ENCODE measurements at places on chromosomes 4 and X.

GRCh38 chrX:124010157-124010556, 48.7 kb downstream of the STAG2 start:
- peak; percentile 3 for DNase-seq

DNA sequence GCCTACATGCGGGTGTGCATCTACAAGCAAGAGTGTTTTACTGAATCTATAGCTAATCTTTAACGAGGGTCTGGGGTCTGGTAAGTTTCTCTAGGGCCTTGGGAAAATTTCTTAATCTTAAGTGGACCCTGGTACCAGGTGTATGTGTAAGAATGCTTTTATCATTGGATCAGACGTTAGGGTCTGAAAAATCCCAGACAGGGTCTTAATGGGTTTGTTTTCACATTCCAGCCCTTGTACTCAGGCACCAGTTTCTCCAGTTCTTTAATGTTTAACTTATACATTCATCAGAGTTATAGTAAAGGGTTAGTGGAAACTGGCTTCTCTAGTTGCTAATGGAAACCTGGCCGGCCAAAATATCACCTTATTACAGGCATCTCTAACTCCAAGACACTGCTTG, 11.6 kb downstream of the MAGEB16 start:
- no peak for DNase-seq

DNA sequence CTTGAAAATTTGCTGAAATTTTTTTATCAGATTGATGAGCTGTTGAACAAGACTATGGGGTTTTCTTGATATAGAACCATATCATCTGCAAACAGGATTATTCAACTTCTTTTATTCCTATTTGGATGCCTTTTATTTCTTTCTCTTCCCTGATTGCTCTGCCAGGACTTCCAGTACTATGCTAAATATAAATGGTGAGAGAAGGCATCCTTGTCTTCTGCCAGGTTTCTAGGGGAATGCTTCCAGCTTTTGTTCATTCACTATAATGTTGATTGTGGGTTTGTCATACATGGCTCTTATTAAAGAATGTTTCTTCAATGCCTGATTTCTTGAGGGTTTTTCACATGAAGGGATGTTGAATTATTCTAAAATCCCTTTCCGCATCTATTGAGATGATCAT, 1139.5 kb downstream of the FAM133A start:
- no peak for DNase-seq

GRCh38 chr4:177301126-177301639, 8.5 kb upstream of the NEIL3 start:
- DNase-seq: no peak

DNA sequence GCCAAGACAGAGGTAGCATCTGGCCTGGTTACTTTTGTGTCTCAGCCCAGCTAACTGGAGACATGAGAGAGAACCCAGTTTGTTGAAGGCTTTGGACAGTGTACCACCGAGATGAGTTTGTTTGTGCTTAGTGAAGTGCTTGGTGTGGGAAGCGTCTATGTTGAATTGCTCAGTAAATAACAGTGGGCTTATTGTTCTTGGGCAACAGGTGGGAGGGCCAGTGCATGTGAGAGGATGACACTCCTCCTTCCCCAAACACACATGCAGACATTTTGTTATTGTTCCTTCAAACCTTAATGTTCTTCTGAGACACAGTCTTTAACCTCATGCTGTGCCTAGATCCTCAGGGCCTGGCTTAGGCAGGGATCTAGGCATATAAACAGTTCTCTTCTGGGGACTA, 39.7 kb downstream of the MSN start:
- no peak for DNase-seq

GRCh38 chr4:110735686-110736085, 112.8 kb upstream of the PITX2 start:
- no peak for DNase-seq

DNA sequence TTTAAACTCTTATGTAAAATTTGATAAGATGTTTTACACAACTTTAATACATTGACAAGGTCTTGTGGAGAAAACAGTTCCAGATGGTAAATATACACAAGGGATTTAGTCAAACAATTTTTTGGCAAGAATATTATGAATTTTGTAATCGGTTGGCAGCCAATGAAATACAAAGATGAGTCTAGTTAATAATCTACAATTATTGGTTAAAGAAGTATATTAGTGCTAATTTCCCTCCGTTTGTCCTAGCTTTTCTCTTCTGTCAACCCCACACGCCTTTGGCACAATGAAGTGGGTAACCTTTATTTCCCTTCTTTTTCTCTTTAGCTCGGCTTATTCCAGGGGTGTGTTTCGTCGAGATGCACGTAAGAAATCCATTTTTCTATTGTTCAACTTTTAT, at the start of gene ALB:
Gene ALB, plus strand, starts transcription at position 246 of the 400 bp plus-strand sequence. Its CDS starts 41 bp downstream, at position 287.
- peak; percentile 22 for DNase-seq

GRCh38 chr4:60313611-60314178, 886.4 kb upstream of the ADGRL3 start:
- peak; percentile 21 for DNase-seq

DNA sequence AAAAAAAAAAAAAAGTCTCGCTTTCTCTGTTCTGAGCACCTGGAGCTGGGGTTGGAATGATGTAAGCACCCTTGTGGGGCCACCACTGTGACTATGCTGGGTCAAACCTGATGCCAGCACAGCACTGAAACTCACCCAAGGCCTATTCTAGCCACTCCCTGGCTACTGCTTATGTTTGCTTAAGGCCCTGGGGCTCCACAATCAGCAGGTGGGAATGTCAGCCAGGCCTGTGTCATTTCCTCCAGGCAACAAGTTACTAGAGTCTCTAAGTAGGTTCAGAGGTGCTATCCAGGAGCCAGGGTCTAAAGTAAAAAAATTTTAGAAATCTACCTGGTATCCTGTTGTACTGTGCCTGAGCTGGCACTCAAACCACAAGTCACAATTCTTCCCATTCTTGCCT, 1306.8 kb downstream of the STIM2 start:
- DNase-seq: no peak

- DNase-seq: no peak
Measured at GRCh38 chr4:76177709-76178108, 29.5 kb upstream of the NUP54 start.

GRCh38 chr4:48904101-48904500, 2.5 kb downstream of the OCIAD2 start:
- no peak for DNase-seq

GRCh38 chr4:40842318-40842717, 92.6 kb downstream of the NSUN7 start:
- DNase-seq: no peak

- DNase-seq: no peak
Measured at GRCh38 chr4:84648178-84648577, 65.3 kb downstream of the CDS1 start.

DNA sequence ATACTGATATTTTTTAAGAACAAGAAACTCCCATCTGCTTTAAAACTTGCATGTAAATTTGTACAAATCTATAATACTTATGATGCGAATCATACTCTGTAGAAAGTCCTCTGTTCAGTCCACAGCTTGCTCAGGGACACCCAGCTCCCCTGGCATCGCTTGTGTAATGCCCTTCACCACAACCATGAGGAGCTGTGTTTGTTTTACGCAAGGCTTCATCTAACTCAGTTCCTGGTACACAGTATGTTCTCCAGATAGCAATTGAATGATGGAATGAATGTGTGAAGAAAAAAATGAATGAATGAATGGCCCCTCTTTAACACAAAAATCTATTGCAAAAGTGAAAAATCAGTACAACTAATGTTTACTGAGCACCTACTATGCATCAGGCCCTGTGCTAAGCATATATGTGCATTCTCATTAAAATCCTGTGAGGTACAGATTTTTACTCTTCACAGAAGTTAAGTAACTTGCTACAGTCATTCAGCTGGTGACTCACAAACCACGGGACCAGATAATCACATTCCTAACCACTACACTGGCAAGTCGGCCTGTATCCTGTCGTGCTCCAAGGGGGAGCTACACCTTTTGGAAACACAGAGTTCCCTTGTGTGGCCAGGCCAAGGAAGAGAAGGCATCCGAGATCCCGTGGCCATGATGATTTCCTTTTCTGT, 58.7 kb upstream of the KDR start:
- peak; percentile 98 for DNase-seq

GRCh38 chrX:9438933-9439494, 25.8 kb upstream of the TBL1X start:
- DNase-seq: no peak

DNA sequence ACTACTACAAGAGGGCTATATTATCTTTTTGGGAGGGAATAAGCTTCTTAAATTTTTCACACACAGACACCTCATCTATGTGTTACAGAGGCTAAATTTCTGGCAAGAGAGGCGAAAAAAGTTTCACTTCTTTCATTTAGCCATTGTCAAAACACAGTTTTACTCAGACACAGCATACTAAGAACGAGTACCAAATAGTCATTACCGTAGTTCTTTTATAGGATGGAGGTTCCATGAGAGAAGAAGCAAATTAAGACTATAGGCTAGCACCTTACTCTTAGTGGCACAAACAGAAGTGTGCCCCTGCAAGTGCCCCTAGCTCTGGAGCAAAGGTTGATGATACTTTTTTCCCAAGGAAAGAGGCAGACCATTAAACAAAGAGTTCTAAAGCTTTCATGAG, 26.2 kb downstream of the UGT2B7 start:
- no peak for DNase-seq

DNA sequence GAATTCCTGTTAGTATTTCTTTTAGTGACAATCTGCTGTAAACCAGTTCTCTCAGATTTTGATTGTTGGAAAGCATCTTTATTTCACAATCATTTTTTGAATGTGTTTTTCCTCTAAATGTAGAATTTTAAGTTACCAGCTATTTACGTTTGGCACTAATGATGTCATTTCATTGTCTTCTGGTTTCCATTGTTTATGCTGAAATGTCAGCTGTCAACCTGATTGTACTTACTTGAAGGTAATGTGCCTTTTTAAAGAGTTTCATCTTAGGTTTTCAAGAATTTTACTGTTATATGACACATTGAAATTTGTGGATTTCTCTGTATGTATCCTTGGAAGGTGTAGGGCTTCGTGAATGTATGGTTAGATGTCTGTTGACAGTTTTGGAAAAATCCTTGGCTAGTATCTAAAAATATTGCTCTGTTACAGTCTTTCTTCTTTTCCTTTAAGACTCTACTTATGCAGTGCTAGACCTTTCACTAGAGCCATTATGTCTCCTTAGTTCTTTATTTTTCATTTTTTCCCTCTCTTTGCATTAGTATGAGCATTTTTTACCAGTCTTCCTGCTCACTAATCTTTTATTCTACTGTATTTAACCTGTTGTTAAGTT, 30.4 kb downstream of the SMAD1 start:
- DNase-seq: peak; percentile 52

DNA sequence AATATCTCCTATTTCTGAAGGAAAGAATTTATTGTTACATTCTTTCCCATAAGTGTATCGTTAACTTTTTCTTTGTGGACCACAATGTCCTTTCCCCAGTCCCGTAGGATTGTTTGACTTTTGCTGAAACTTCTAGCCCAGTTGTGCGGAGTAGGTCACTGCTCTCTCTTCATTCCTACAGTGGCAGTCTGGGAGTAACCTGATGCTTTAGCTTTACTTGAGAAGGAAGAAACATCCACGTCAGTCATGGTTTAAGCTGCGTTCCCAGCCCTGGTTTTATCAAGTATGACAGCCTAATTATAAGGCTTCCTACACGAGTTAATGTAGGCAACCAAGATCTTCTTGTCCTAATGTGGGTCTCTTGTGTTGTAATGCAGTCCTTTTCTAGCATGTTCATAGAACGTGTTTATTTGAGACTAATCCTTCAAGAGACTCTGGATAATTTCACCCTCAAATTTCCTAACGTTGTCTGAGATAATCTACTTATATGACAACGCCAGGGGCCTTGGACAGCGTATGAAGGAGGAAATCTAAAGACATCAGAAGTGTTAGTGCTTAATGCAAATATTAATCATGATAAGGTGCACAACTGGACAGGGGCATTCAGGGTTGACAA, 40.8 kb upstream of the GRPR start:
- no peak for DNase-seq

DNA sequence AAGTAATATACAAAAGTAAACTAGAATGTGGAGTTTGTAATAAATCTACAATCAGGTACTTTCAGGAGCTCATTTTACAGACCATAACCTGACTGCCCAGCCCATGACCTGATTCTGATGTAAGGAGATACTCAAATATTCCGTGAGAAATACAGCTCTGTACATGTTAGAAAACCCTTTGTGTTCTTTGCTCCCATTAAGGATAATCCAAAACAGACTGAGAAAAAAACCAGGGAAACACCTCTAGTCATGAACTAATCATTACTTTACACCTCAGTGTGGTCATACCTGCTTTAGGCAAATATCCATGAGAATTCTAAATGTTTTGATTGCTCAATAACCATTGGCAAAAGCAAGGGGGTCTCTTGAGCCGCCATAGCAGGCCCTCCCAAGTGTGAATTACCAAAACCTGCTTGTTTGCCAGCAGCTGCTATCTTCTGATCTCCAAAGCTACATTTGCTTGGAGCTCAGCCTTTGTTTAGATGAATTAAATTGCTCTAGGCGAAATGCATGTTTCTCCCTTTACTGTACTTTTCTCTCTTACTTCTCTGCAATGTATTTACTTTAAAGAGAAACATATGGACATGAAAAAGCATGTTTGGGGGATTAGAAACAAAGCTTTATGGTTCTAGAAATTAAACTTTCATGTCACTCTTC, 79.1 kb downstream of the ANKRD50 start:
- DNase-seq: no peak

DNA sequence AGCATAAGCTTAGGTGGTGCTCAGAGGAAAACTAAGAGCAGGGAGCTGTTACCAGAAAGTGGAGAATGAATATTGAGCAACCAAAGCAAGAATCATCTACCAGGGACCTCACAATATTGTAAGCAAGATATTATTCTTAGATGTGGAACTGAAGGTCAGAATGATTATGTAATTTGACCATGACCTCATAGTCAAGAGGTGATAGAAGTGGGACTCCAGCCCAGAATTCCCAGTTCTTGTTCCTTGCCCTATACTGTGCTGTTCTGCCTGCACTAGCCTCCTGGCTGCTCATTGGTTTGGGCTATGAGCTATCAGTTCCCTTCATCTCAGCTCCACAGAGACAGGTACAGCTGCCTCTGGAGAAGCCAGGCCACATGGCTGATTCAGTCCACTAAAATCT, 229.4 kb downstream of the LDB2 start:
- peak; percentile 74 for DNase-seq

- DNase-seq: no peak
Measured at GRCh38 chr4:78581618-78582017, 30.0 kb downstream of the ANXA3 start.

- no peak for DNase-seq
Measured at GRCh38 chr4:45423896-45424295, 697.5 kb upstream of the GNPDA2 start.

GRCh38 chrX:102860235-102860634, 76.8 kb upstream of the RAB40AL start:
- DNase-seq: no peak

GRCh38 chrX:11080741-11081305, 30.3 kb upstream of the HCCS start:
- no peak for DNase-seq

DNA sequence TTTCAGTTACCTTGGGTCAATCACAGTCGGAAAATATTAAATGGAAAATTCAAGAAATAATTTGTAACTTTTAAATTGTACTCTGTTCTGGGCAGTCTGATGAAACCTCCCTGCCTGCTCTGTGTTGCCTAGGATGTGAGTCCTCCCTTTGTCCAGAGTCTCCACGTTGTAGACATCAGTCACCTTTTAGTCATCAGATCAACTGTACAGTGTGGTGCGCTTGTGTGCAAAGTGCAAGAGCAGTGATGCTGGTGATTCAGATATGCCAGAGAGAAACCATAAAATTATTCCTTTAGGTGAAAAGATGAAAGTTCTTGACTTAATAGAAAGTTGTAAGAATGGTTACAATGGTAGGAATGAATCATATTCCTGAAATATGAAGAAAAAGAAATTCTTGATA, 1.4 kb downstream of the SPATA4 start:
- DNase-seq: peak; percentile 93

- no peak for DNase-seq
Measured at GRCh38 chrX:27903960-27904359, 77.3 kb downstream of the DCAF8L1 start.

- DNase-seq: peak; percentile 44
Measured at GRCh38 chrX:25015486-25016360, at the start of gene ARX. ARX (minus strand) TSS chrX:25015965; CDS start chrX:25015737, 228 bp downstream.

Measured in fibroblast of mammary gland (primary cell).